ENCODE measurements at places on chromosomes 6 and 20. TPM values are rescaled to one million over a fixed set of nuclear protein-coding genes. Genes with fewer than 3 reads are reported as not detected.

GRCh38 chr6:144767051-144767450, 481.9 kb downstream of the UTRN start:
- DNase-seq: no peak

DNA sequence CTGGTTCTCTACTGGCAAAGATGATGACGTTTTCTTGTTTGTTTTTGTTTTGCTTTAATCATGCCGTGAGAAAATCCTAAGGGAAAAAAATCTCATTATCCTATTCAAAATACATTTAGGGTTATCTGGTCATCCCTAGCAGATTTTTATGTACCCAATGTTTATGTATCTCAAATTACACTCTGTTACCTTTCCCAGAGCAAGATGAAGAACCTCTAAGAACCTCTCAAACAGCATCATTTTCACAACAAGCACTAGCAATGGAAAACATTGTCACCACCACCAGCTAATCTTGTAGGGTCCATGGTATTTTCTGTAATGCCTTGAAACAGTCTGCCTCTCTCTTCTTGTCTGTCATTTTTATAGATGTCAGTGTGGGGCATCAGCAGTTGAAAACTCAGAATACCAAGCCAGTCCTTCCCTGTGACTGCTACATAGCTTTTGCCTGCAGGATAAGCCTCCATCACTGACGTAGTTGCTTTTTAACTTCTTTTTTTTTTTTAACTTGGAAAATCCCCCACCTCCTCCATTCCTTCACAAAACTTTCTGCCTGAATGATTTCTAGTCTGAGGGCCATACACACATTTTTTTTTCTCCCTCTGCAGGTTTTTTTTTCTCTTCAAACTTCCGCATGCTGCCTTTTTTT, 2.4 kb upstream of the SNAP25 start:
- DNase-seq: no peak

GGTLC1 gene
- not detected for total RNA-seq

GNMT gene
- total RNA-seq: 4.2 TPM

EDN3 gene
- total RNA-seq: 1.2 TPM

Measured in dorsolateral prefrontal cortex (tissue), 122 donors.